ENCODE measurements at places on chromosomes 7 and 10. TPM values are rescaled to one million over a fixed set of nuclear protein-coding genes. Genes with fewer than 3 reads are reported as not detected.

C7orf57 gene
- total RNA-seq, result 0.62 TPM

DNA sequence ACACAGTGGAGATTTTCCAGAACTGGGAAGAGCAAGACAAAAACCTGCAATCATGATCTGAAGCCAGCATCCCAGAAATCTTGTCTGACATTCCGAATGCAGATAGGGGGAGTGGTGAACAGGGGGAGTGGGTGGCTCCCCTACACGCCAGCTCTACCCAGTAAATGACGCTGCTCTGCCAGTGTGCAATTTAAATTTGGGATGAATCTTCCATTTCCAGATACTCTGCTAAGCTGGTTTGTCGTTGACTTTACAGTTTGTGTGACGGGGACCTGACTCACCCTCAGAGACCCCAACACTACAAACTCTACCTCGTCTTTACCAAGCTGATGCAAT lies 68.7 kb upstream of the CAMK2B start:
- no peak for DNase-seq

DNA sequence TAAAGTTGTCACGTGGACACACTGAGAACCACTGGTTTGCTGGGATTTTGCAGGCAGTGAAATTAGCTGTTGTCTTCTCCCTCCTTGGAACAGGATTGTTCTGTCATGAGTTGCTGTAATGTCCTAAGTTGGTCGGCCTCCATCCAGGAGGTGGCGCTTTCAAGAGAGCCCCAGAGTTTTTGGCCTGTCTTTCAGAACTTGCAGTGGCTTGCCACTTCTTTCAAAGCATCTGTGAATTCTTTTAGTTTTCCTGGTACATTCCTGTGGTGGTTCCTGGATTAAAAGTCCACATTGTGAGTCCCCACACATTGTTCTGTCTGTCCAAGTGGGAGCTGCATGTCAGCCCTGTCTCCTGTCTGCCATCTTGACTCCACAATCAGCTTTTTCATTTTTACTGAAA lies 133.8 kb downstream of the PON1 start:
- DNase-seq, result peak; percentile 4

CH25H gene
- not detected for total RNA-seq

- no peak for DNase-seq
Observed at GRCh38 chr7:140977741-140978140, 37.0 kb downstream of the MRPS33 start.

All from A172 (cell line).